ENCODE measurements at places on chromosomes 6 and 20.

GRCh38 chr6:87197547-87197946, 42.2 kb downstream of the ZNF292 start:
- no peaks in the 10 kb centered on the region for H3K36me3 ChIP-seq
- no peak overlapping the region for H3K4me3 ChIP-seq
- no peak overlapping the region for H3K27ac ChIP-seq
- no peak for DNase-seq
- H3K27me3 ChIP-seq = no peaks in the 10 kb centered on the region

DNA sequence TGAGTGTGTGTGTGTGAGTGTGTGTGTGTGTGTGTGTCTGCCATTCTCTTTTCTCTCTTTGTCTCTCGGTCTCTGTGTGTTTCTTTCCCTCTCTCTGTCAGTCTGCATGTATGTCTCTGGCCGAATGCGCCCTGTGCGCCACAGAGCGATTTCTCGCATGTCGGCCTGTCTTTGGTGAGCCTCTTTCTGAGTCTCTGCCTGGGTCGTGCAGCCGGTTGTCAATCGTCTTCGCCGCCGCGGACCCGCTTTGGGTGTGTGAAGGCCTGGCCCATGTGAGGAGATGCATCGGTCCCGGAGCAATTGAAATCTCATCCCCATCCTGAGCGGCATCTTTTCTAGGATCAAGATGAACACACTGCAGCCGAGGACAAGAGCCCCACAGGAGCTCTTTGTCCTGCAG, 1567.2 kb upstream of the DEFB115 start:
- H3K36me3 ChIP-seq = no peaks in the 10 kb centered on the region
- H3K4me3 ChIP-seq = no peak overlapping the region
- H3K27me3 ChIP-seq = no peaks in the 10 kb centered on the region

GRCh38 chr6:34858681-34859080, 29.2 kb downstream of the TAF11 start:
- H3K27ac ChIP-seq = no peak overlapping the region
- DNase-seq = no peak
- H3K4me3 ChIP-seq = no peak overlapping the region
- H3K4me1 ChIP-seq = no peaks in the 10 kb centered on the region
- H3K27me3 ChIP-seq = no peaks in the 10 kb centered on the region
- H3K36me3 ChIP-seq = peaks cover 57% of the 10 kb centered on the region

GRCh38 chr6:27867945-27868300, 44.3 kb downstream of the OR2B2 start:
- H3K27me3 ChIP-seq = no peaks in the 10 kb centered on the region
- no peak overlapping the region for H3K27ac ChIP-seq
- no peaks in the 10 kb centered on the region for H3K36me3 ChIP-seq
- no peak for DNase-seq

GRCh38 chr6:72826037-72826436, 204.2 kb downstream of the KCNQ5 start:
- DNase-seq = no peak
- no peaks in the 10 kb centered on the region for H3K36me3 ChIP-seq
- H3K27me3 ChIP-seq = no peaks in the 10 kb centered on the region

- H3K27me3 ChIP-seq = no peaks in the 10 kb centered on the region
- no peak overlapping the region for H3K4me3 ChIP-seq
- no peaks in the 10 kb centered on the region for H3K36me3 ChIP-seq
- no peak for DNase-seq
- H3K4me1 ChIP-seq = no peaks in the 10 kb centered on the region
- no peak overlapping the region for H3K27ac ChIP-seq
Observed at GRCh38 chr6:14770572-14770971, 475.3 kb upstream of the JARID2 start.

- no peaks in the 10 kb centered on the region for H3K27me3 ChIP-seq
- no peak overlapping the region for H3K4me3 ChIP-seq
- H3K4me1 ChIP-seq = no peaks in the 10 kb centered on the region
- peaks cover 4% of the 10 kb centered on the region for H3K36me3 ChIP-seq
Observed at GRCh38 chr6:38337819-38338465, 301.8 kb downstream of the BTBD9 start.

GRCh38 chr20:2329286-2329685, 33.5 kb downstream of the TGM3 start:
- H3K36me3 ChIP-seq = no peaks in the 10 kb centered on the region
- no peak overlapping the region for H3K27ac ChIP-seq
- H3K4me1 ChIP-seq = peaks cover 5% of the 10 kb centered on the region
- H3K27me3 ChIP-seq = peaks cover 11% of the 10 kb centered on the region
- DNase-seq = no peak
- no peak overlapping the region for H3K4me3 ChIP-seq

DNA sequence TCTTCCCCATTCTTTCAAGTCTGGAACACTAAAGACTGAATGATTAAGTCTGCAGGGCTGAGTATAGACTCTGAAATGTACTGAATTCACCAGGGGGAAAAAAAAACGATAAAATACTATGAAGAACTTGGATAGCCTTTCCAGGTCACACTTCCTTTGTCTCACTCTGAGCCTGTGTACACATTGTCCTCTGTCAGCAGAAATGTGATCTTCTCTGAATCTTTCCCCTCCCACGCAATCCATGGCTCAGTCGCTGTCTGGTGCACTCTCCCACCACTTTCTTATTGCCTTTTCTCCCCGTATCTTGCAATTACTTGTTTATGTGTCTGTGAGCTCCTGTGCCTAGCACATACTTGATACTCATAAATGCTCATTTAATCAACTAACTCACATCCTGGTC, 212.6 kb upstream of the RSPO3 start:
- H3K4me1 ChIP-seq = no peaks in the 10 kb centered on the region
- no peak overlapping the region for H3K4me3 ChIP-seq
- no peaks in the 10 kb centered on the region for H3K27me3 ChIP-seq
- no peak overlapping the region for H3K27ac ChIP-seq

- no peaks in the 10 kb centered on the region for H3K27me3 ChIP-seq
- no peak overlapping the region for H3K4me3 ChIP-seq
- H3K27ac ChIP-seq = no peak overlapping the region
- H3K4me1 ChIP-seq = peaks cover 25% of the 10 kb centered on the region
Observed at GRCh38 chr20:44866703-44867335, 18.7 kb upstream of the YWHAB start.

- H3K36me3 ChIP-seq = no peaks in the 10 kb centered on the region
- H3K27me3 ChIP-seq = no peaks in the 10 kb centered on the region
- H3K4me3 ChIP-seq = no peak overlapping the region
- no peak for DNase-seq
- H3K27ac ChIP-seq = no peak overlapping the region
Observed at GRCh38 chr6:132960720-132961119, 146.4 kb downstream of the RPS12 start.

GRCh38 chr6:135753196-135753595, 98.3 kb upstream of the PDE7B start:
- no peaks in the 10 kb centered on the region for H3K4me1 ChIP-seq
- H3K36me3 ChIP-seq = no peaks in the 10 kb centered on the region
- H3K4me3 ChIP-seq = no peak overlapping the region
- DNase-seq = no peak
- H3K27ac ChIP-seq = no peak overlapping the region

GRCh38 chr6:85614780-85615179, 21.1 kb upstream of the SNX14 start:
- peaks cover 69% of the 10 kb centered on the region for H3K36me3 ChIP-seq
- no peak overlapping the region for H3K4me3 ChIP-seq
- H3K4me1 ChIP-seq = peaks cover 4% of the 10 kb centered on the region
- no peak overlapping the region for H3K27ac ChIP-seq
- no peaks in the 10 kb centered on the region for H3K27me3 ChIP-seq
- DNase-seq = no peak

GRCh38 chr6:37029249-37029971, 24.0 kb downstream of the FGD2 start:
- no peaks in the 10 kb centered on the region for H3K27me3 ChIP-seq
- no peak overlapping the region for H3K4me3 ChIP-seq

DNA sequence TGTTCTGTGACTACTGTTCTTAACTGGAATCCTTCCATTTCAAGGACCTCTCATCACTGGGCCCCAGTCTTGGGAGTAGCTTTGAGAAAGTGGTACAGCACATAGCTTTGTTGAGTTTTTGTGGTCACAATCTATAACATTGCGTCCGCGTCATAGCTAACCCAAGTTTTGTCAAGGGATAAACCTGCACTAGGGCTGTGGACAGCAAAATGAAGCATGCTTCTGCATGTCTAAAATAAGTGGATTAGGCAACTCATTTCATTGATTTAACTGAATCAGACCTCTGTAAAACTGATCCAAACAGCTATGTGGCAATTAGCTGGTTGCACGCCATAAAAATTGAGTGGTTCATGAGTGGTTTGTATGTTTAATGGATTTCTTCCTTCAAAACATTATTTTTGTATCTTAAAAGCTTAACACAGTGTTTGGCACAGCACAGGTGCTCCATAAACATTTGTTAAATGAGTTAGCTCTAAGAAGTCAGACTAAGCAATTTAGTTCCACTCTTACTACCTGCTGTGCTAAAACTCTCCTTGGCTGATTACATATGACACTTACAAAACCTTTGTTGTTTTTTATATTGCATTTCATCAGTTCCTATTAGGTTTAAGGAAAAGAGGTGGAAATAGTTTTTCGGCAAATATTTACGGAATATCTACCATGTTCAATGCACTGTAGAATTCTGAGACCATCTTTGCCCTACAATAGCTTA, 160.3 kb upstream of the ATXN1 start:
- no peak overlapping the region for H3K4me3 ChIP-seq
- no peak overlapping the region for H3K27ac ChIP-seq
- no peaks in the 10 kb centered on the region for H3K27me3 ChIP-seq

- no peaks in the 10 kb centered on the region for H3K4me1 ChIP-seq
- peaks cover 8% of the 10 kb centered on the region for H3K27me3 ChIP-seq
- no peak overlapping the region for H3K27ac ChIP-seq
- no peak overlapping the region for H3K4me3 ChIP-seq
- no peak for DNase-seq
Observed at GRCh38 chr20:22465622-22466446, 118.5 kb downstream of the FOXA2 start.

DNA sequence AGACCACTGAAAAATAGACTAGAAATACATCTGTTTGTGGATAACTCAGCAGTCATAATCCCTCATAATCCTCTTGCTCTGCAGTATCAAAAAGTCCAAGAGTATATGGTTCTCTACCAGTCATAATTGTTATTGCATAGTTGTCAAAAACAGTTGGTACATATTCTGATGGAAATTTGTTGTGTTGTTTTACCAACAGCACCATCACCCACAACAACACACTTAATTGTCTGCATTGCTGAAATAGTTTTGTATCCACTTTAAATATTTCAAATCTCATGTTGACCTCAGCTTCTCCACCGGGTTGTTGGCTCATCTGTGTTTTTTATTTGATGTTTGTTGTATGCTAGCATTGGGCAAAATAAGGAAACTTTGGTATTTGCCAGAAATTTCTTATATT, 39.4 kb downstream of the ITCH start:
- H3K4me1 ChIP-seq = peaks cover 10% of the 10 kb centered on the region
- no peaks in the 10 kb centered on the region for H3K27me3 ChIP-seq
- H3K36me3 ChIP-seq = peaks cover 8% of the 10 kb centered on the region
- no peak overlapping the region for H3K4me3 ChIP-seq
- DNase-seq = no peak

- H3K36me3 ChIP-seq = no peaks in the 10 kb centered on the region
- H3K27me3 ChIP-seq = no peaks in the 10 kb centered on the region
- H3K4me1 ChIP-seq = no peaks in the 10 kb centered on the region
- no peak overlapping the region for H3K27ac ChIP-seq
Observed at GRCh38 chr6:156258981-156259380, 518.2 kb upstream of the ARID1B start.

GRCh38 chr6:19547507-19547906, 289.7 kb upstream of the ID4 start:
- H3K36me3 ChIP-seq = no peaks in the 10 kb centered on the region
- H3K4me3 ChIP-seq = no peak overlapping the region
- no peaks in the 10 kb centered on the region for H3K4me1 ChIP-seq

GRCh38 chr6:100475554-100476320, 11.0 kb upstream of the SIM1 start:
- H3K27me3 ChIP-seq = peaks cover 49% of the 10 kb centered on the region
- no peaks in the 10 kb centered on the region for H3K36me3 ChIP-seq
- H3K27ac ChIP-seq = no peak overlapping the region

GRCh38 chr20:9330151-9330550, 184.2 kb upstream of the LAMP5 start:
- peaks cover 54% of the 10 kb centered on the region for H3K4me1 ChIP-seq
- no peaks in the 10 kb centered on the region for H3K27me3 ChIP-seq
- H3K36me3 ChIP-seq = no peaks in the 10 kb centered on the region

- DNase-seq = no peak
- no peaks in the 10 kb centered on the region for H3K36me3 ChIP-seq
- H3K4me1 ChIP-seq = no peaks in the 10 kb centered on the region
- no peak overlapping the region for H3K4me3 ChIP-seq
- H3K27me3 ChIP-seq = peaks cover 2% of the 10 kb centered on the region
Observed at GRCh38 chr6:32216998-32217397, 6.9 kb downstream of the NOTCH4 start.

GRCh38 chr6:155765275-155766194, 309.9 kb upstream of the NOX3 start:
- no peaks in the 10 kb centered on the region for H3K36me3 ChIP-seq
- no peaks in the 10 kb centered on the region for H3K27me3 ChIP-seq
- DNase-seq = no peak
- no peak overlapping the region for H3K4me3 ChIP-seq

GRCh38 chr20:56381501-56381900, 10.5 kb downstream of the AURKA start:
- no peaks in the 10 kb centered on the region for H3K27me3 ChIP-seq
- H3K4me3 ChIP-seq = no peak overlapping the region
- H3K36me3 ChIP-seq = peaks cover 44% of the 10 kb centered on the region
- DNase-seq = no peak

- no peak overlapping the region for H3K4me3 ChIP-seq
- no peaks in the 10 kb centered on the region for H3K36me3 ChIP-seq
- peaks cover 7% of the 10 kb centered on the region for H3K4me1 ChIP-seq
- no peak for DNase-seq
Observed at GRCh38 chr6:136763716-136764516, 28.4 kb downstream of the MAP3K5 start.

GRCh38 chr6:81093051-81093450, 659.4 kb downstream of the TENT5A start:
- H3K4me1 ChIP-seq = no peaks in the 10 kb centered on the region
- no peak for DNase-seq
- H3K27me3 ChIP-seq = no peaks in the 10 kb centered on the region
- H3K4me3 ChIP-seq = no peak overlapping the region
- H3K27ac ChIP-seq = no peak overlapping the region
- no peaks in the 10 kb centered on the region for H3K36me3 ChIP-seq

DNA sequence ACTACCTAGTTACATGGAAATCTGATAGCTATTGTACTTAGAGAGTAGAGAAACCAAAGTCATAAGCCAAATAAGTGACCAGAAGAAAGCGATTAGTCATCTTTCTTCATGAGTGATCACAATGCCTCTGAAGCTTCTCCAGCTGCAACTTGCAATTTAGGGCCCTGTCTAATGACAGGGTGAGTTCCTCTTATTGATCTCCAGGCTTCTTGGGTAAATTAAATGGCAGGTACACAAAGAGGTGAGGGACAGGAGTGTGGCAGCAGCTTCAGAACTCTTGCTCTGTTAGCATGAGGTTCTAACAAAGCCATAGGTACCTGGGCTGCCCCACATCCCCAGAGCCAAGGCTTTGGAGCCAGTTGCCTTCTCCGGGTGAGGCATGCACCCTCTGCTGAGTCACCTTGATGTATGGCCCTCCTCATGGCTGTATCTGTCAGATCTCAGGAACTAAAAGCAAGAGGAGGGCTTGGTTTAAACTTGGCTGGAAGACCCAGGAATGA, 60.8 kb downstream of the PRDM1 start:
- DNase-seq = no peak
- no peaks in the 10 kb centered on the region for H3K36me3 ChIP-seq
- no peaks in the 10 kb centered on the region for H3K4me1 ChIP-seq
- no peak overlapping the region for H3K27ac ChIP-seq

- no peak for DNase-seq
- no peaks in the 10 kb centered on the region for H3K36me3 ChIP-seq
- H3K4me3 ChIP-seq = no peak overlapping the region
- no peak overlapping the region for H3K27ac ChIP-seq
- no peaks in the 10 kb centered on the region for H3K27me3 ChIP-seq
Observed at GRCh38 chr6:113370508-113371502, 486.3 kb upstream of the MARCKS start.

Data from large intestine (tissue), 12 donors.